Right ventricle myocardium superior (tissue), 1 donor: ENCODE measurements at places on chromosomes 5 and 9. TPM values are rescaled to one million over a fixed set of nuclear protein-coding genes. Genes with fewer than 3 reads are reported as not detected.

DNA sequence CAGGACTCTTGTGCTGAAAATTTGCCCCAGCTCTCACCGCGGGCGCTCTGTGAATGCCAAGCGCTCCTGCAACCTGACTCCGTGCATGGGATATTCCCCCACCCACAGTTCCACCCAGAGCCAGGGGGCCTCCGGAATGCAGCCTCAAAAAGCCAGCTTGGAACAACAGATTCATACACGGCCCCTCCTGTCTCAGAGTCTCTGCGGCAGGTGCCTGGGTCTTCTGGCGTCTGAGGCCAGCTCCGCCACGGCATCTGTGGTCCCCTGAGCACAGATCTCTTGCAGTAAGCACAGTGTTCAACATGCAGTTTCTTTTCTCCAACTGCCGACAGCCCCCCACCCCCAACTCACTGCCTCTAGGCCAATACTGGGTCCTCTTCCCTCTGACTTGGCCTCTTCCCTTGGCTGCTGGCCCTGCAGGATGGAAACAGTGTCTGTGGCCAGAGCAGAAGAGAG is 355.7 kb upstream of the IRX2 start:
- DNase-seq = no peak

GRCh38 chr9:4553951-4554381 is 63.7 kb downstream of the SLC1A1 start:
- DNase-seq = no peak

- DNase-seq = no peak
Measured at GRCh38 chr5:8417316-8418048, 548.5 kb downstream of the MTRR start.

DNA sequence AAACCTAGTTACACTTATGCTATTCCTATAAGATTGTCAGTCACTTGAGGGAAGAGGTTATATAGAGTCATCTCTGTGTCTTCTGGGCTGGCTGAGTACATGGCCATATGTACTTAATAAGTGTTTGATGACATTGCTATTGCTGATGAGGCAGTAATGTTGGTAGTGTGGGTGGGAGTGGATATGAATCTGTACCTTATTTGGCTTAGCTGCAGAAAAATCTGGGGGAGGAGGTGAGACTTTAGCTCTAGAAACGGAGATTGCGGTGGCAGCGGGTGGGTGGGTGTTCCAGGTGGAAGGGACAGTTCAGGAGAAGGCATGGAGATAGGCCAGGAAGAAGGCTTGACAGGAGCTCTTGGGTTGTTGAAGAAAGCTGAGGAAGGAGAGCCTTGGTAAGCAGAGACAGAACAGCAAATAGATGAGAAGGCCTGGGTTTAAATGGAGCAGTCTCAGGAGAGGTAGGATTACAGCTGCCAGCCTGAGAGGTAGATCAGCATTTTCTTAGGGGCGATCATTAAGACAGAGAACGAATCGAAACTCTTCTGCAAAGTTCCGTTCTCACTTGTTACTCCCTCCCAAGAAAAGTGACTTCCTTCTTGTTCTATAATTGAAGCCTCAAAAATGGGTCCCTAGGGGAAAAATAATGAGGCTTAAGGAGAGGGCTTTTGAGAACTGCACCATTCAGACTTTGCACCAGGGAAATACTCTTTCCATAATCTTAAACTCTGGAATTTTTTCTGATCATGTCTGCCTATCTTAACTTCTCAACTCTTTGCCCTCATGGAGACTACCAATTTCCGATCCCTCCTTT is 160.5 kb downstream of the UNC13B start:
- DNase-seq = no peak

GRCh38 chr5:154055201-154055600 is 16.4 kb downstream of the MFAP3 start:
- no peak for DNase-seq

DNA sequence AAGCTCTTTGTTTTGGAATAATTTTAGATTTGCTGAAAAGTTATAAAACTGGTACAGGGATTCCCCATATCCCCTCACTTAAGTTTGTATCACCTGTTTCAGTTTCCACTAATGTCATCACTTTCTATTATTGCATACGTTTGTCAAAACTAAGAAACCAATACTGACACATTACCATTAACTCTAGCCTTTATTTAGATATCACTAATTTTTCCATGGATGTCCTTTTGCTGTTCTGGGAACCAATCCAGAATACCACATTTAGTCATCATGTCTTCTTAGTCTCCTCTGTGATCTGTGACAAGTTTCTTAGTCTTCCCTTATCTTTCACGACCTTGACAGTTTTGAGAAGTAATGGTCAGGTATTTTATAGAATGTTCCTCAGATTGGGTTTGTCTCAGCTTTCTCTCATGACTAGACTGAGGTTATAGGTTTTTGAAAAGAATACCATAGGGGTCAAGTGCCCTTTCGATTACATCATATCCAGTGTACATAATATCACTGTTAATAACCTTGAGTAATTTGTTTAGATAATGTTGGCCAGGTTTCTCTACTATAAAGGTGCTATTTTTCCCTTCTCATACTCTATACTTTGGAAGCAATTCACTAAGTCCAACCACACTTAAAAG is 51.9 kb upstream of the NMUR2 start:
- no peak for DNase-seq

DNA sequence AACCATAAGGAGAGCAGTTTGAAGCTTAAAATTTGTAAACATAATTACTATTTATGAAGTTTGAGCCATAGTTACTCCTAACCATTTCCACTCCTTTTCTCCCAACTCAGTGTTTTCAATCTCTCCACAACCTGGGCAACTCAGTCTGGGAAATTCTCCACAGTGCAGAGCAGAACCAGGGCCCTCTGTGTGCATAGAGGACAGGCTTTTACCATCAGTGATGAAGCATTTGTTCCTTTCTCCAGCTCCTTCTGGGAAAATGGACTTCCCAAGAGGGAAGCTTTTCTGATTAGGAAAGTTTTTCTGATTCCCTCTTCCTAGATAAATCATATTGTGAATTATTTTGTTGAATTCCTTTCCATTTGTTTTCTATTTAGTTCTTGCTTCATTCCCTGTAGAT is 132.3 kb upstream of the MPDZ start:
- DNase-seq = no peak

- no peak for DNase-seq
Measured at GRCh38 chr5:143306040-143306439, 97.4 kb downstream of the NR3C1 start.

- DNase-seq = peak; percentile 76
Measured at GRCh38 chr9:134374301-134375010, 48.2 kb downstream of the RXRA start.

- no peak for DNase-seq
Measured at GRCh38 chr5:98905857-98906688, 22.7 kb downstream of the CHD1 start.

DNA sequence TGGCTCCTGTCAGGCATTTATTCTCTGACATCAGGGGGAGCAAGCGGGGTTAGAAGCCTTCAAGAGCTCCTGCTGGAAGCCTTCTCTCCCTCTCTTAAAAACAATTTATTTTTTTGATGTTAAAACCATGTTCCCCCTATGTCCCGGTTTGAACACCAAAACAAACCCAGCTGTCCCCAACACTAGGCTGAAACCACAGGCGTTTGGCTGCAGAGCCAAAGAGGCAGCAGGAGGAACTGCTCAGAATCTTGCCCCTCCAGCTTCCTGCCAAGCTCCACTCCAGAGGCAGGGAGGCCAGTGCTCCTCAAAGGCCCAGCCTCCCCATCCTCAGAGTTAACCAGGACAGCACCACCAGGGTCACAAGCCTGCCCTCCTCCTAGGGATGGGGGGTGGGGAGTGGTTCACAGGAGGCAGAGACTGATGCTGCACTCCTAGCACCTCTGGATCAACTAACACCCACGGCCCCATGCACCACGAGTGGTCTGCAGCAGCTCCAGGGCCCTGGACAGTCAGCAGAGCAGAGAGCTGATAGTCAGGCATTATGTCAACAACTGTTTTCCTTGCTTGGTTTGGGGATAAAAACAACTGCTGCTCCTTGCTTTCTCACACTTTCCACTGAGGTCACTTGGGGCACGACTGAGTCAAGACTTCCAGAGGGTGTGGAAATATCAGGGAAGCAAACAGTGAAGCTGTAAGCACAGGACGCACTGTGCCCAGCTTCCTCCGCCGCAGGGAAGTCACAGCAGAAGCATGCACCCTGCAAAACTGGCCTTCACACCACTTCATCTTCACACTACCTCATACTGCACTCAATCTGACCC is 96.5 kb upstream of the ADRA1B start:
- peak; percentile 84 for DNase-seq

GRCh38 chr9:96441798-96442445 is 8.0 kb upstream of the HABP4 start:
- DNase-seq = no peak

DNA sequence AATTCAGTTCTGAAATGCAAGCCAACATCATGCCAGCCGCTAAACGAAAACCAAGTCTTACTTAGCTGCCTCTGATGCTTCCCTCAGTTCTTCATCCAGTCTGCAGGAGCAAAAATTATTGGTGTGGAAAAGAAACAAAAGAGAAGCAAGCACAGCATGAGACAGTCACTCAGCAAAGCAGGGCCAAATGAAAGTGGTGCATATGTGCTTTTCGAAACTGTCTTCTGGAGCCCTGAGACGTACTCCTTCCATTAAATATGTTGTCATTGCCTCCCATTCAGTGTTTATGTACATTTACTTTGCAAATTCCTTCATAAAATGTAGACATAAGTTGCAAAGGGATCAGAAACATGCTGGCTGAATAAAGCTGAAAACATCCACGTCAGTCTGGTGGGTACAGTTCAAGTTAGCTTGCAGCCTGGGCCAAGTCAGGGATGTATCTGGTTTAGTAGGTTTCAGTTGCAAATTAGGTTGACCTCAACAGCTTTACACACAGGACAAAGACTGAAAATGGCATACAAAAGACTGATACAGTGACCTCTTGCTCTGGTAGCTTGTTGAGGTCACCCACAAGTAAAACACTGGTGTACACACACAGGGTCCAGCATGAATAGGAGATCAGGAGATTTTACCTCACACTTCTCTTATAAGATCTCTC is 139.7 kb upstream of the PCA3 start:
- DNase-seq = no peak

- no peak for DNase-seq
Measured at GRCh38 chr9:86955561-86955960, 8.3 kb upstream of the GAS1 start.

DNA sequence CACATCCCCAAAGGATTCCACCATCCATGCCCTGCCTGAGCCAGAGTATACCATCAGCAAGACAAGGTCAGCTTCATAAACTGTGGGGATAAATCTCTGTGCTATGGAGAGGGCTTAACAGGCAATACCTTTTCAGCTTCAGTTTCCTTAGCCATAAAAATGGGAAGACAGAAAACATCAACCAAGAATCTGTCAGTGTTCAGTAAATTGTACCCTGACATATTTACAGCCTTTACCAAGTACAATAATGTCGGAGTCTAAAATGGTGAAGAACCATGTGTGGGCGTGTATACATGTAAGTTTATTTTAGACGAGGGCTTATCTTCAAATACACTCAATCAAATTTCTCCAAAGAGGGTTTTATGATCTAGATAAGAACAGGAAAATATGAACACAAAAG is 94.7 kb downstream of the ELAVL2 start:
- DNase-seq = no peak

- no peak for DNase-seq
Measured at GRCh38 chr9:21455320-21455719, 15.1 kb downstream of the IFNA1 start.

DNA sequence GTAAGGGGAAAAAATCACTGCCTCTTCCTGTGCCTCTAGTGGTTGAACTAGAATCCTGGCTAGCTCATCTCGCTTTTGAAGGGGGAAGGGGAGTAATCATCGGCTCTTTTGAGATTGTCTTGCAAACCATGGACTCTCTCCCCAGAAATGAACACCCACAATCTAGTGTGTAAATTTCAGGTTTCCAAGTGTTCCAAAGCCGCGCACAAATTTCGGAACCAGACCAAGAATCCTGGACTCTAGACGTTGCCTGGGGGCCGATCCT is 4.9 kb upstream of the FOXE1 start:
- DNase-seq = no peak

DNA sequence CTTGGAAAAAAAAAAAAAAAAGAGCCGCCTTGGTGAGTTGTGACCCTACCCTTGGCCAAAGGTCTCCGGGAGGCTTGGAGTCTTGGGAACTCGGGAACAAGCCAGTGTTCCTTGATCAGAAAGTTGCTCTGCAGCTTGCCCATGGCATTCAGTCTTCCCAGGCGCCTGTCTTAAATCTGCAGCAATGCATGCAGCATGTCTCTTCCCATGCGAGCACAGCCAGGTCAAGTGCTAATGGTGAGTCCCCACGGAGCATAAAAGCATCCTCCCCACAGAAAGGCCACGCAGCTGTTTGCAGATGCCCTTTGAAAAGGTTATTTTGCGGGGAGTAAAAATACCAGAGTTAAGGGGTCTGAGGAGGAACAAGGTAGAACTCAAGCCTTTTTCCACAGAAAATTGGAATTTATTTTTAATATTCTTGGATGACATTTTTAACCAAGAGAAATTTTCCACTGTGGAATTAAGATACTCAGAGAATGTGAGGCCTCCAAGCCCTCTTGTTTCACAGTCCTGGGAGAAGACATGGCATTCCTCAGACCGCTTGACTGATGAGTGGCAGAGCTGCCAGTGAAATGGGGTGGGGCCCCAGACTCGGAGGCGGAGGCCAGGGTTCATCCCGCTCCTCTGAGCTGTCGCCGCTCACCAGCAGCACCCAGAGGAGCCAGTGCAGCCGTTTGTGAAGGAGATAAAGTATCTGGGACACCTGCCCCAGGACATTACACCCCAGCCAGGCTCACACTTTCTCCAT is 81.6 kb downstream of the CYFIP2 start:
- no peak for DNase-seq

The COL5A1 gene
- 12.7 TPM for total RNA-seq

The CSF2 gene
- total RNA-seq = not detected

The PCDHGB6 gene
- 6.2 TPM for total RNA-seq

The SPOCK1 gene
- 19.6 TPM for total RNA-seq

The QRFP gene
- not detected for total RNA-seq

The TMEM232 gene
- 3.2 TPM for total RNA-seq
